ENCODE measurements at places on chromosomes 7 and 10. TPM values are rescaled to one million over a fixed set of nuclear protein-coding genes. Genes with fewer than 3 reads are reported as not detected.

The OR2A12 gene
- total RNA-seq, result not detected

The SDK1 gene
- total RNA-seq, result 0.20 TPM

The TSPAN15 gene
- total RNA-seq, result 1.4 TPM

The BICC1 gene
- total RNA-seq, result 0.26 TPM

The HOXA3 gene
- not detected for total RNA-seq

The TSPAN13 gene
- total RNA-seq, result 3.0 TPM

The CYP2W1 gene
- total RNA-seq, result not detected

The PAPOLB gene
- total RNA-seq, result 0.10 TPM

The COPS6 gene
- total RNA-seq, result 81.8 TPM

The ZNF503 gene
- total RNA-seq, result 0.21 TPM

The SFRP4 gene
- not detected for total RNA-seq

Measured in natural killer cell treated with Interleukin-12 subunit alpha and Interleukin-12 subunit beta and Interleukin-15 and Interleukin-18, amount 100 ng/mL, for 72 hours (primary cell).